Epithelial cell of proximal tubule (primary cell): ENCODE measurements at places on chromosomes 7 and 10. TPM values are rescaled to one million over a fixed set of nuclear protein-coding genes. Genes with fewer than 3 reads are reported as not detected.
A peak's percentile ranks its signal among the peaks of the same experiment; 100 is the strongest.

DNA sequence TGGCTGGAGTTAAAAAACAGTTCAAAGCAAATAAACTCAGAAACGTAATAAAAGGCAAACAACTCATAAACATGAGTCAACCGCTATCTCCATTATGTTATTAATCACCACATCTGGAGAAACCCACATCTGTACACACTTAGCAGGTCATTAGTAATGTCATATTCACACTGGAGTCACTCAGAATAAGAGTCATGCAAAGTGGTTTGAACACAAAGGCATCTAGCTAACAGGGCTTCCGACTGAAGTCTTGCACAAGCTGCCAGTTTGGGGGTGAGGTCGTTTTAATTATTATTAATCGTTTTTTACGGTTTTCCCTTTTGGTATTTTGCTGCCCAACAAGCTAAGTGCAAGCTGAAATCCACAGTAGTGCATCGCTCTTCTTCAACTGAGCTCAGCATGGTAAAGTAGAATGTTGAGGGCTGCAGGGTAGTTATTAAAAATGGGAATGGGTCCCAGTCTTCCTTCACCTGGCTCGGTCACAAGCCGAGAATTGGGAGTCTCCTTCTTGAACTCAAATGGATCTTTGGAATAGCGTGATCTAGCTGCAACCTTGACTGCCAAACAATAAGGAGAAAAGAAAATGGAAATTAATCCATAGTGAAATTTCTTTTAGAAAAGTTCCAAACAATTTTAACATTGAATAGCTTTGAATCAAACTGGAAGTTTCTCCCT lies 663.5 kb downstream of the KCNMA1 start:
- DNase-seq, result no peak

GRCh38 chr7:17984288-17984687 lies 43.4 kb downstream of the PRPS1L1 start:
- no peak for DNase-seq

DNA sequence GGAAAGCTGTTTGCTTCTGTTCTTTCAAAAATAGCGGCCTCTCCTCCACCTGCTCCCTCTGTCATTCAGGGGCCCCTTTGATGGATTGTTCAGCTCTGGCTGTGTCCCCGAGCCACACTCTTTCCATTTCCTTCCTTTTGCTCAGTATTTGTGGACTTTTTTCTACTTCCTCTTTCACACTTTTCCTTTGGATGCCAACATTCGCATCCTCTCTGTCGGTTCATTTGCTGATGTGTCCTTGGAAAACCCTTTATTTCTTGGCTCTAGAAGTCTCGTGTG lies 11.7 kb upstream of the PWWP2B start:
- no peak for DNase-seq

DNA sequence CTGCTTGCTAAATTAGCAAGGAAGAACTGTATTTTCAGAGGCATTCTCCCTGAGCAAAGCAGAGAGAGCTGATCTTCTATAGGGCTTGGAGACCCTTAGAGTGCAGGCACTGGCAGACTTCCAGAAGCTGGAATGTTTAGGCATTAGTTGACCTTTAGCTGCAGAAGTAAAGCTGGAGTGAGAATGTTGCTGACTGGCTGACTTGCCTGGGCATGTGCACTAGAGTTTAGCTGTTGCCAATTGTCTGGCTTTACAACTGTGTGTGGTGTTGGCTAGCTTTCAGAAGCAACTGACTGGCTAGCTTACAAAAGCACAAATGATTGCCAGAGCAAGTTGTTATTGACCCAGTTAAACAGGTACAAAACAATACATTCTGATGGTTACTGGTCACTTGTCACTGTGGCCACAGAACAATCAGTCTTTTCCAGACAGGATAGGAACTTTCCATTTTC lies 25.1 kb downstream of the FAM13C start:
- peak; percentile 18 for DNase-seq

GRCh38 chr7:47610506-47611044 lies 28.7 kb upstream of the TNS3 start:
- DNase-seq, result no peak

ZNF117 gene
- total RNA-seq, result 2.0 and 3.6 TPM in 2 replicates

GTF2I gene
- 84.1 and 101 TPM in 2 replicates for total RNA-seq

CLRN3 gene
- not detected in 2 replicates for total RNA-seq

MMD2 gene
- total RNA-seq, result not detected in 2 replicates
